ENCODE measurements at places on chromosomes 1 and 21.

DNA sequence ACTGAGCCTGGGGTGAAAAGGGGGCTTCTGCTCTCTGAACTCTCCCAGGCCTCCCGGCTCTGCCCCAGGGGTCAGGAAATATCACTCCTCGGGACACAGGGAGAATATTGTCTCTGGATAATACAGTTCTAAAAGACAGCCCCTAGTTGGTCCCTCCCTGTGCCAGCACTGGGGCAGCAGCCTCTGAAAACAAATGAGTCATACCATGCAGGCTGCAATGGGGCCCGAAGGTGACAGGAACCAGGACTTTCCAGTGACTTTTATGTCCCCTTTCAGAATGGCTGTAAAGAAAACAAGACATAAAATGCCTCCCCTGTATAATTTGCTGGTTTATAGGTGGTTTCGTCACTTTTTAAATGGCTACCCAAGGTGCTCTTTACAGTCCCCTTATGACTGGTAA is 360.0 kb downstream of the NPHP4 start:
- H3K4me1 ChIP-seq = no peaks in the 10 kb centered on the region
- H3K27me3 ChIP-seq = no peaks in the 10 kb centered on the region
- DNase-seq = no peak
- H3K36me3 ChIP-seq = no peaks in the 10 kb centered on the region
- no peak overlapping the region for H3K4me3 ChIP-seq
- H3K27ac ChIP-seq = no peak overlapping the region

GRCh38 chr21:18493422-18493821 is 89.8 kb upstream of the TMPRSS15 start:
- H3K27ac ChIP-seq = no peak overlapping the region
- H3K4me3 ChIP-seq = no peak overlapping the region
- no peaks in the 10 kb centered on the region for H3K4me1 ChIP-seq
- H3K27me3 ChIP-seq = no peaks in the 10 kb centered on the region
- no peak for DNase-seq

GRCh38 chr1:89887270-89887669 is 66.4 kb downstream of the LRRC8D start:
- no peak for DNase-seq
- no peak overlapping the region for H3K27ac ChIP-seq
- no peaks in the 10 kb centered on the region for H3K27me3 ChIP-seq
- H3K4me3 ChIP-seq = no peak overlapping the region
- H3K36me3 ChIP-seq = peaks cover 35% of the 10 kb centered on the region
- H3K4me1 ChIP-seq = peaks cover 16% of the 10 kb centered on the region

- no peaks in the 10 kb centered on the region for H3K4me1 ChIP-seq
- no peak overlapping the region for H3K4me3 ChIP-seq
- no peak overlapping the region for H3K27ac ChIP-seq
- no peaks in the 10 kb centered on the region for H3K27me3 ChIP-seq
Observed at GRCh38 chr1:95622609-95623008, 388.6 kb downstream of the RWDD3 start.

DNA sequence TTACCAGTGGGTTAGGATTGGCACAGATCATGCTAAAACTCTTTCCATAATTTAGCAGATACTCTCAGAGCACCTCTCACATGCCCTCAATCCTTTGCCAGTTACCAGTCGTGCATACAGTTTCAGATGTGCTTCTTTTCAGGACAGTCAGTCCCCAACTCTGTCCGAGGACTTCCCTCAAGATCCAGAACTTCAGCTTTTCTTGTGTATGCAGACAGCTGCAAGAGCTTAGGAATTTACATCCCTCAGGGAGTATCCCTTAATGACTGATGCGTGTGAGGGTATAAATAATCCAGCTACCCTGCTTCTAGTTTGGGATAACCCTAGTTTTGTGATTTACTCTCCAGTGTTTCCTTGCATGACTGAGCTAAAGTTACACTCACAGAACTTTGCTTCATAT is 393.0 kb upstream of the PLXNA2 start:
- H3K27ac ChIP-seq = no peak overlapping the region
- no peak for DNase-seq
- no peaks in the 10 kb centered on the region for H3K4me1 ChIP-seq
- no peaks in the 10 kb centered on the region for H3K27me3 ChIP-seq

DNA sequence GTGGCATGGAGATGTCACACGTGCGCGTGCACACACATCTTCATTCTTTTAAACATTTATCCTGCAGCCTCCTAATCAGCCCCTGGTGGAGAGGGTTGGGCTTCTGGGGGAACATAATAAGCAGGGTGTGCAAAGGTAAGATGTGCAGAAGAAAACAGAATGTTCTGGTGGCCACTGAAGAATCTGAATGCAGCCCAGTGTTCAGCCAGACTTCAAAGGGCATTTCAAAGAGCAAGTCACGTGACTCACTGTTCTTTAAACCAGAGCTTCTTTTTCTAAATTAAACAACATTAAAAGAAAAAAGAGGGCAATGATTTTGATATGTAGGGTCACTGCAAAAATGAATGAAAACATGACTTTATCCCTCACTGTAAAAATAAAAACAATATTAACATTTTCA is 89.8 kb downstream of the ABCA4 start:
- H3K27me3 ChIP-seq = peaks cover 6% of the 10 kb centered on the region
- no peak overlapping the region for H3K27ac ChIP-seq
